ENCODE measurements at places on chromosomes 4 and X.

- DNase-seq = no peak
Observed at GRCh38 chr4:29262986-29263385, 1457.2 kb upstream of the PCDH7 start.

DNA sequence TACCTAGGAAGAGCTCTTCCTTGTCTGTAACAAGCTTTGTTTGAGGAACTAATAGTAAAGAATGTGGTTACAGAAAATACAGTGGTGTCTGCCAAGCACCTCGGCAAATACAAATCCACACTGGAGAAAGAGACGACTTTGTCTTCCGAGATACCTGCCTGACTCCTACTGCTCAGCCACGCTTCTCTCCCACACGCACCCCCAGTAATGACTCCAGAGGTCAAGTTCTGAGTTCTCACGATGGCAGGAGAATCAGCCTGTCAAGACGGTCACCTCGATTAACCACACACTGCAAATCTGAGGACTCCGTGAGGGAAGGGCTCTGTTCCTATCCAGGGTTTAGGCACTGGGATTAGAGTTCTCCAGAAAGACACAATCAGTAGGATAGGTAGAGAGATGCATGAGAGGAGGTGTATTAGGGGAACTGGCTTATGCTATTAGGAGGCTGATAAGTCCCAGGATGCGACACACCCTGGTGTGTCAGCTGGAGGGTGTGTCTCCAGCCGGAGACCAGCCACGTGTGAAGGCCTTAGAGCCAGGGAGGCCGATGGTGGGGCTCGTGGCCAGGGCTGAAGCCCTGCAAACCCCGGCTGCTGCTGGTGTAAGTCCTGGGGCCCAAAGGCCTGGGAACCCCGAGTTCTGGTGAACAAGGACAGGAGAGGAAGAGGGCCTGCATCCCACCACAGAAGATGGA is 8.4 kb upstream of the TRIML2 start:
- DNase-seq = no peak

GRCh38 chr4:54187148-54187547 is 41.9 kb upstream of the PDGFRA start:
- no peak for DNase-seq

- no peak for DNase-seq
Observed at GRCh38 chrX:71533516-71533850, 579 bp downstream of the OGT start.

- no peak for DNase-seq
Observed at GRCh38 chr4:68592673-68593072, 16.6 kb upstream of the UGT2B17 start.

GRCh38 chr4:140607852-140608251 is 39.1 kb upstream of the UCP1 start:
- DNase-seq = no peak

DNA sequence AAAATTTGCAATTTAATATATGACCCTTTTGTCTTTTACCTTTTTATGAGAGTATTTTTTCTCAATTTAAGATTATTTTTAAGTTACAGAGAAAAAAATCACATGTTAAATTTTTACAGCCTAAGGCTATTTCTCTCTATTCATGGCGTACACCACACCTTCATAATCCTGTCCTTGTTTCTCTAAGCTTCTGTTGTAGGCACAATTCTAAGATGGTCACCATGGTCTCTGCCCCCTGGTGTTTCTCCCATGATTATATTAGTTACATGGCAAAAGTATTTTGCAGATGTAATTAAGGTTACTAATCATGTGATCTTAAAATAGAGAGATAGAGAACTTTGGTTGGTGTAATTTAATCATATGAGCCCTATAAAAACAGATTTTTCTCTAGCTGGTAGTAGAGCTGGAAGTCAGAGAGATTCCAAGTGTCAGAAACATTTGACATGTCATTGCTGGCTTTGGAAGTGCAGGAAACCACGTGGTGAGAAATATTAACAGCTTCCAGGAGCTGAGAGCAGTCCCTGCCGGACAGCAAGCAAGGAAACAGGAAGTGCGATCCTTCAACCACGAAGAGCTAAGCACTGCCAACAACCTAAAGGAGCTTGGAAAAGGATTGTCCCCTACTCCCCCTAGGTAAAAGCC is 89.8 kb downstream of the EIF4E start:
- no peak for DNase-seq
